ENCODE measurements at places on chromosomes 3 and 15.

DNA sequence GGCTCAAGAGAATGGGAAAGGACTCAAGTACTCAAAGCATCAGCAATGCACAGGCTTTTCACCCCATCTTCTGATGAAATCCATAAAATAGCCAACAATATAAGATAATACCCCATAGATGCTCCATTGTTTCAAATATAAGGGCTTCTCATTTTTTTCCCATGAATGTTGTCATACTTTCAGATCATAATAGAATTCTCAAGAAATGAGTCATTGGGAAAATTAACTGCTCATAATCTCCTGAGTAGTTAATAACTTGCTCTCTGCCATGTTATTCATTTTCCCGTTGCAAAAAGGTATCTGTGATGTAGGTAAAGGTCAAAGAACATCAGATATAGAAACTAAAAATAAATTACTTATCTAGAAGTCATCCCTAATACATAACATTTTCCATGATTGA lies 121.9 kb downstream of the NSUN3 start:
- no peak for DNase-seq

DNA sequence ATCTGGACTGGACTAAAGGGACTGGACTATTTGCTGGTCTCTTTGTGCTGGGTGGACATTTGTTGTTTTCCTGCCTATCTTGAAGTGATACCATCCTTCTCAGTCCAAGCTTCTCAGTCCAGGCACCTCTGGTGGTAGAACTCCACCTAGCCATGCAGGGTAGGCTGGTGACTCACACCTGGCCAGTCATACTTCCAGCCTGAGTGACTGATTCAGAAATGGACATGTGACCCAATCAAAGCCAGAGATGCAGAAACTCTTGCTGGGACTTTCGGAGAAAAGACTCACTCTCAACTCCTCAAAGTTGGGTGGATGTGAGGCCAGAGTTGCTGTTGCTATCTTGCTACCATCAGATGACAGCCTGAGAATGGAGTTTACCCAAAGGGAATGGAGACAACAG lies 5.6 kb upstream of the ASB14 start:
- no peak for DNase-seq

DNA sequence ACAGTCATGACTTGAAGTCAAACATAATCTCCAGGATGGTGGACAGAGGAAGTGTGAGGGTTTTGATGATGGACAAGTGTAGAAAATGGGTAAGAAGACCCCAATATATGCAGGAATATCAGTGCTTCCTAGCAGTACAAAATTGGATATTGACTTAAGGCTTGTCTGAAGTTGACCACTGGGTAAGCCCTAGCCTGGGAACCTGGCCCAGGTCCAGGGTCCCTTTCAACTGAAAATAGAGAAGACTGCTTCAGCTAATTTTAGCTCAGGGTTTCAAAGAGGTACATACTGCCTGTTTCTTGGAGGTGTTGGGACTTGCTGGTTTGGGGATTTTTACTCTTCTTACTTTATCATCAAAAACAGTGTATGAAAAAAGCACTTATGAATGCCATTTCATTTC lies 4.7 kb downstream of the NR1D2 start:
- no peak for DNase-seq

DNA sequence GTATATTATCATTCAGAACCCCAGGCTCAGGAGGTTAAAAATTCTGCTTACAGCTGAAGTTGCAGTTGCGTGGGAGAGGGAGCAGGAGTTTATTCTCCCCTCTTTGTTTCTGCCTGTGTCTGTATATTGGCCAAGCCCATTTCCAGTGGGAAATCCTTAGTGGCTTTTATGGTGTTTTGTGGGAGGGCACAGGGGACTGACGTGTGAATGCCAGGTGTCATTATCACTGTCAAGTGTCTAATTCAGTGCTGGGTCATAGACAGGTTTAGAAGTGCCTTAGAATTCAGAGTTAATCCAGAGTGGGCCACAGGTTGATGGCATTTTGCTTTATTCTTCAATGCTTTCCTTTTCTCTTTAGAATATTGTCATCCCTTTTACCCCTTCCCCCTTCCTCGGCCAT lies 33.4 kb downstream of the SLCO3A1 start:
- DNase-seq: no peak

GRCh38 chr3:19155375-19155774 lies 7.1 kb downstream of the KCNH8 start:
- no peak for DNase-seq

GRCh38 chr3:188319569-188319968 lies 165.6 kb downstream of the LPP start:
- no peak for DNase-seq

DNA sequence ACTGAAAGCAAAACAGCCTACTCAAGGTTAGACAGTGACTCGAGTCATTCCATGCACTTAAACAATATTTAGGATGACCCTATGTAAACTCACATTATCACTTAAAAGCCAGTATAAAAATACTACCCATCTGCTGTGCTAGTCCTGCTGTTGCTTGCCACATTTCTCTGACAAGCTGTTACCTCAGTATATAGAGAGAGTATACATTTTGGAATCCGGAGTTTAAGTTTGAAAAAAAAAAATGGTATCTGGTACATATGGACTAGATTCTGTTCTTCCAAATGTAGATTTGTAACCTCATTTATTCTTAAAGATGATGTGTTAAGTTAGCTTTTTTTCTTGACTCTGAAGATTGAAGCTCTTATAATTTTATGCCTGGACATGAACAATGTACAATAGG lies 503.8 kb upstream of the TPRG1 start:
- no peak for DNase-seq

- DNase-seq: no peak
Observed at GRCh38 chr3:72085036-72085435, 300.1 kb upstream of the PROK2 start.

DNA sequence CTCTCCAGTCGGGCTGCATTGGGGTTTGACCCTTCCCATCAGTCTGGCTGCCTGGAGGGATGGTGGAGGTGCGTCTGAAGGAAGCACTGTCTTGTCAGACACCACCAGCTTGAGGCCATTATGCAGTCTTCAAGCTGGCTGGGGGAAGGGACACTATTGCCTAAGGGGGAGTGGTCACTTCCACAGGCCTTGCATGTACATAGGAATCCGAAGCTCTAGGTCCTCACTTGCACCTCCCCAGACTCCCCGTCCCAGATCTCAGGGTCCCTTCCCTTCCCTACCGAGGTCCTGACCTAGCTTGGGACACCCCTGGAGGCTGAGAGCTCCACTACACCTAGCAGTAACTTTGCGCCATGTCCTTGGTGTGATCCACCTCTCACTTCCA lies 48.6 kb upstream of the KLF13 start:
- no peak for DNase-seq

- no peak for DNase-seq
Observed at GRCh38 chr3:31952205-31952604, 28.9 kb downstream of the OSBPL10 start.

- no peak for DNase-seq
Observed at GRCh38 chr15:96544162-96544756, 213.8 kb downstream of the NR2F2 start.
